HEK293T (cell line): ENCODE measurements at places on chromosomes 12 and 14.

- no peak for DNase-seq
Observed at GRCh38 chr12:85257671-85258070, 22.3 kb upstream of the ALX1 start.

GRCh38 chr12:91952916-91953315 is 192.7 kb downstream of the BTG1 start:
- no peak for DNase-seq

DNA sequence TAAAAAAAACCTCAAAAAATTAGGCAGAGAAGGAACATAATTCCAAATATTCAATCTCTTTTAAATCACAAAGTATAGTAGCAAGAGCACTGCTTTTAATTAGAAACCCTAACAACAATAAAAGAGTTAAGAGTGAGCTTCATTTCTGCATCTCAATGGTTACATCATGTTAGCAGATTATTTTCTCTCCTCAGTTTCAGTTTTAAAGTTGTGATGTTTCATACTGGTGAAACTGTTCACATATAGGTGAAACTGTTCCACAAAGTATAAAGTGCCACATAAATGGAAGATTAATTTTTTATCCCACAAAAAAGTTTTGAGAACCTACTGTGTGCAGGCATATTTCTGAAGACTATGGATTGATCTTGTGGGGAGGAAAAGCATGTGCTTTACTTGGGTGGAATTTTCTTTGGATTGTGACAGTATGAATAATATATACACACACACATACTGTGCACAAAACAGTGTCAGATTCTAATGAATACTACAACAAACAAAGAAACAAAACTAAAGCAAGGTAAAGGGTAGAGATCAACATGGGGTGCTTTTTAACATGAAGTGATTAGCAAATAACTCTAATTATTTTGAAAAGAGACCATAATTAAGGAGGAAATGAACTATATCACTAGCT is 17.1 kb downstream of the LUM start:
- DNase-seq: no peak

DNA sequence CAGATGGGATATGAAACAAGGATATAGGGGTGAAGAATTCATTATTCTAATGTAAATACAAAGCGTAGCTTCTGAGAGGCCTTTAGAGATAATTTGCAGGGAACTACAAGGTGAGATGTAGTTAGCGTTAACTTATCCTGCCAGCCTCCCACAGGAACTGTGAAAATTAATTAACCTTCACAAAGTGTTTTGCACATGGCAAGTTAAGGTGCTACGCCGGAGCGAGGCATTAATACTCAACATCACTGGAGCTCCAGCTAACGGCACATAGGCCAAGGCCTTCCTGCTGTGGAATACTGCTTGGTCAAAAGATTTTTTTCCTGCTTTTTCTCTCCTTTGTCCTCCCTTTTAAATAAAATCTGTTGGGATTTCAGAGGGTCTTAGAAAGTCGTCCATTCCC is 86.5 kb downstream of the CRACR2A start:
- DNase-seq: no peak

- DNase-seq: no peak
Observed at GRCh38 chr12:90301095-90301494, 592.5 kb upstream of the ATP2B1 start.

- no peak for DNase-seq
Observed at GRCh38 chr12:30823156-30823699, 68.5 kb upstream of the CAPRIN2 start.

DNA sequence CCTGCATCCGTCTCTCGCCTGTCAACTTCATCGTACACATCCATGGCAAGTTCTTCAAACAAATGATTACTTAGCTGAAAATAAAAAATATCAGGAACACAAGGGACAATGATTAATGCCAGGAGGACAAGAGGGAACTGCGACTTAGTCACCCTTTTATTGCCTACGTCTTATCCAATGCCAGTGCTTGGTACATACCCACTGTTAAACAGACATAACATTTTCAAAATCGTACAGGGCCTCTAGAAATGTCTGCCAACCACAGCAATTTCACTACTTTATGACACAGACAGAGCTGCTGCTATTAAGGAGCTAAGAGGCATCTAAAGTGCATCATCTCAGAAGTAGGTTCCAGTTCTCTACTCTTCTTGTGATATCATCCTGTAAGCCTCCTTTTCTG is 34.6 kb downstream of the GIT2 start:
- DNase-seq: no peak

DNA sequence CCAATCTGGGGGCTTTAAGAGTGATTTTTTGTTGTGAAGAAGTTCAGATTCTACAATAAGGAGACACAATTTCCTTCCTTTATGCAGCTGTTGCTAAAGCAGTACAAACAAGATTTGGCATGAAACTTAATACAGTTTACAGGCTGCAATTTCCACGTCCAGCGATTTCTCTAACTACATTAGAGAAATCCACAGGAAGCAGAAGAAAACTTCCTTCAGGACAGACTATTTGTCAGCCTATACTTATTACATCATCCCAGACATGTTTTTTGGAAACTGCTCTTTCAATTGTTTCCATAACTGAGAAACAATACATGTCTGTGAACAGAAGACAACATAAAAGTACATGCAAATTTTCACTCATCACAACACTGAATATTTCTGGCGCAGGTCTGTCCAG is 204.3 kb downstream of the TTC7B start:
- DNase-seq: no peak

- no peak for DNase-seq
Observed at GRCh38 chr14:59998564-59998963, 78.6 kb downstream of the LRRC9 start.

DNA sequence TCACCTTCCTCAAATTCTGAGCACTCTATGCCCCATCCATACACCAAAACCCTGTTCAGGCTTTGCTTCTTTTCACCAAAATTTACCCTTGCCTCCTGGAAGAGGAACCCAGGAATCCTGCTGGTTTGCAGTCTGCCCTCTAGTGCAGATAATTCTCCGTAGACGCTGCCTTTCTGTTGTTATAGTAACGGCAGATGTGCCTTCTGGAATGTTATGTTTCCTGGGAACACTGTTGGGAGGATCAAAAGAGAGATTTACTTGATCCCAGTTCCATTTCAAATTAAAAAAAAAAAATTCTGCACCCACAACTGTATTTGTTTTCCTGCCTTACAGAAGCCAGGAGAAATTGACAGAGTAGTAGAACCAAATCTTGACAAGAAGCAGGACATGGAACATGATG is 104.2 kb upstream of the RMST start:
- no peak for DNase-seq

DNA sequence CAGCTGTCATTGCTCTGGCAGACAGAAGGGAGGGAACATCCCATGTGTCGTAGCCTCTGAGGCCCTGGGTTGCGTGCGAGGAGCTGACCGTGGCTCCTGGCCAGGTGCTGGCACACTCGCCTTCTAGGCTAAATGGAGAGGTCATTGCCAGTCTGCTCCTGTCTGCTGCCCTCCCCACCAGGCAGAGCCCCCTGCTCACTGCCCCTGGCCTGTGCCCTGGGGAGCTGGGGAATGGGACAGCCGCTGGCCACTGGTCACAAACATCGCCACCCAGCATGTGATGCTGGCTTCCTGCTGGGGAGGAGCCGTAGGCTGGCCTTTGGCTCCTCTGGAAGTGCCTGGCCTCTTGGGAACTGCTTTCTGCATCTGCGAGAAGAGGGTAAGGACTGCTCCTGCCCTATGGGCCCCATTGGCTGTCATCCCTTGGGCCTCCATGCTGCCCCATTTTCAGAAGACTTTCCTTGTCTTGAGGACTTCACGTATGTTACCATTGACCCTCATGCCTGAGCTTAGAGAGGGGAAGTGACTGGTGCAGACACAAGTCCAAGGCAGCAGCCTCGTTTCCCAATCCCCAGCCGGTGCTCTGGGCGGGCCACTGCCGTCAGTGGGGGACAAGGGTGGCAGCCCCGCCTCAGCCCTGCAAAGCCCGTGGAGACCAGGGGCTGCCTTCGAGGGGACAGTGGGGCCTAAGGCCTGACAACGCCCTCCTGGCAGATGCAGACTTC is 2.0 kb upstream of the TNFAIP2 start:
- DNase-seq: no peak

- no peak for DNase-seq
Observed at GRCh38 chr12:65905405-65905804, 81.1 kb downstream of the HMGA2 start.

DNA sequence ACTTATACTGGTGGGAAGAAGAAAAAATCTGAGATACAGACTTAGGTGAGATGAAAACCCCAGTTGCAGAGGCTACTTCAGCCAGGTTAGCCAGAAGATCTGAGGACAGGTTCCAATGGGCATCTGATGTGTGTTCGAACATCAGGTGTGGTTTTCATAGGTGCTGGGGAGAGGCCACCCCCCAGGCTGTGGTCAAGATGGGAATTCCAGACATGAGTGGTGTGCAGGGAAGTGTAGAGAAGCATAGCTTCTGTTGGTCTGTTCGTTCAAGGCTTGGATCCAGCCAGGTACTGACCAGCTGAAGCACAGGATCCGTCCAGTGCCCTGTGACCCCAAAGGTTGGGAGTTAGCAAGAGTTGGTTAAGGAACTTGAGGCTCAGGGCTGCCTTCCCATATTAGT is 85.5 kb downstream of the SSPN start:
- no peak for DNase-seq

DNA sequence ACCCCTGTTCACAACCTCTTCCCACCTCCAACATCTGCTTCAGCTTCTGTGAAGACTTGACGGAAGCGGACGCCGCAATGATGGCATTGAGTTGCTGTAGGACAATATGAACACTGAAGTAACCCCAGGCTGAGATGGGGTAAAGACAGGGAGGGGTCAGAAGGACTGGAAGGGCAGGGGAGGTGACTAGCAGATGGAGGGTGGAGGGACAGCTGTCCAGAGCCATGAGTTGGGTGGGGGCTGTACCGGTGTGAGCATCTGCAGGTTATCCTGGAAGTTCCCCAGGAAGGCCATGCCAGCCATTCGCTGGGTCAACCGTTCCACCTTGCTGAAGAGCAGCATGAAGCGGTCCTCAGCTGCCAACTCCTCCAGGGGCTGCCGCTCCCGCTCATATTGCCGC is 26.1 kb downstream of the PRPF40B start:
- DNase-seq: no peak

- DNase-seq: no peak
Observed at GRCh38 chr12:130338794-130339601, 1.3 kb downstream of the PIWIL1 start.
